ENCODE measurements at places on chromosomes 12 and 14.

DNA sequence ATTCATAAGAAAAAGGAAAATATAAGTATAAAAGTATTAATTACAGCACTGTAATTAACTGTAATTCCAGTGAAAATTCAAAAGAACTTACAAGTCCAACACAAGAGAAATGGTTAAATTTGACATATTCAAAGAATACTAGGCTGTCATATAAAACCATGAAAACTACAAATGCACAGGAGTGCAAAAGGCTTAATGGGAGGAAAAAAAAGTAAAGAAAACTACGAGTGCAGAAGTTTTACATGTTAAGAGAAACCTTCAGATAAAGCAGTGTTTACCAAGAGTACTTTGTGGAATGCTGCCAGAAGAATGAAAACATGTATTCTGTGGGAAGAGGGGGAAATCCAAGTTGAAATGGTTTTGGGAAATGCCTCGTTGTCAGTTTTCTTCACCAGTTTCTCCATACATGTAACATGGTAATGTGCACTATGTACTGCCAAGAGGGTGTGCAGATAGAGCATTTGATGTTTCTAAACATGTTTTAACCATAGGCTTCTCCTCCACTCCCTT, 9.1 kb downstream of the HEATR5A start:
- no peak for DNase-seq

GRCh38 chr12:2739832-2740641, 54.7 kb upstream of the FKBP4 start:
- DNase-seq, result peak; percentile 2

GRCh38 chr14:73833530-73834260, 17.9 kb upstream of the PTGR2 start:
- DNase-seq, result no peak

DNA sequence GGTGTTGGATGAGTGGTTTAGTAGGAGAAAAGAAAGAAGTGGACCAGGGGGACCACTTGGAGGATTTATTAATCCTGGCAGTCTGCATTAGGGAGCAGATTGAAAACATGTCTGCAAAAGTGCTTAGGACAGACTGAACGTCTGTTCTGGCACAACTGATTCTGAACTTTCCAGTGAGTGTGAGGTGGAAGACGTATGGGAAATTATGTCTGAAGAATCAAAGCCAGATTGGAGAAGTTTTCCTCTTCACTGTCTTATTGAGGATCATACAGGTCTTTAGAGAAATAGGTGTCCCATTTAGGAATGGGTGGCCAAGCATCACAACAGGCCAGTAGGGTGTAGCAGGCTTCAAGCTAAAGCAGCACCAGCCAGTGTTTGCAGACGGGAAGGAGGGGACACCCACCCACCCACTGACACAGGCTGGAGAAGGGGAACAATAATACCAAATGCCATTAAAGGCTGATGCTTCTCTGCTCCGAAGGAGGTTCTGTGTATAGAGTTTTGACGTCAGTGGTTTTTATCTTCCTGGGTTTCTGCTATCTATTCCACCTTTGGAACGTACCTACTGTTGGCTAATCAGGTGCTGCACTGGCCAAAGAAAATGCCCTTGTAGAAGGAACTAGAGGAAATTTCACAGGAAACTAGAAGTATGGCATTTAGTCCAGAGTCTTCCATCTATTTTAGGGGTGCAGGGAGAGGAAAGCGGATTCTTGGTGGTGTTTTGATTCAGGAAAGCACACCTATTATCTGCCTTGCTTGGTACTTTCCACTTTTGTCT, 1.8 kb downstream of the SRRM4 start:
- no peak for DNase-seq

GRCh38 chr14:80637756-80638619, 303.6 kb downstream of the CEP128 start:
- DNase-seq, result no peak

GRCh38 chr14:28770630-28771029, 4.0 kb downstream of the FOXG1 start:
- no peak for DNase-seq

DNA sequence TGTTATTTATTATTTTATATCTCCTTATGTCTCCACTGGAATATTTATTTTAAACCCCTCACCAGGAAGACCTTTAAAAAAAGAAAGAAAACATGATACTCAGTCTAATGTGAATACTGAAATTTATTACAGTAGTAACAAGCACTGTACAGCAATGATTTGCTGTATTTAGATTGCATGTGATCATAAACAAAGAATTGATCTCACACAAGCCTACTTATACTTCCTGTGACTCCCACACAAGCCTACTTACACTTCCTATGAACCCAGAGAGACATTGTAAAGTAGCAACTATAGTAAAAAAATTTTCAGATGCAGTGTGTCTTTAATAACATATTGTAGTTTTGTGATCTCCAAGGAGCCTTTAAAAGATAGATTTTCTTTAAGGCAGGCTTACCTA, 142.7 kb upstream of the SYT1 start:
- DNase-seq, result no peak

- DNase-seq, result no peak
Measured at GRCh38 chr12:63964301-63964700, 119.8 kb downstream of the SRGAP1 start.

DNA sequence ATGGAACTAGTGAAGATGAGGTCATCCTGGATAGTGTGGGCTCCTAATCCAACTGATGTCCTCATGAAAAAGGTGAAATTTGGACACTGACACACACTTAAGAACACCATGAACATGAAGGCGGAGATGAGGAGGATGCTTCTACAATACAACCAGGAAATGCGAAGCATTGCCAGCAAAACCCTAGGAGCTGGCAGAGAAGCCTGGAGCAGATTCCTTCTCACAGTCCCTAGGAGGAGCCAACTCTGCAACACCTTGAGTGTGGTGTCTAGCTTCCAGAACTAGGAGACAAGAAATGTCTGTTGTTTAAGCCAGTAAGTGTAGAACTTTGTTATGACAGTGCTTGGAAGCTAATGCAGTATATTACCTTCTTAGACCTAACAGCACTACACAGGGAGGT, 191.9 kb upstream of the PWP1 start:
- DNase-seq, result no peak

DNA sequence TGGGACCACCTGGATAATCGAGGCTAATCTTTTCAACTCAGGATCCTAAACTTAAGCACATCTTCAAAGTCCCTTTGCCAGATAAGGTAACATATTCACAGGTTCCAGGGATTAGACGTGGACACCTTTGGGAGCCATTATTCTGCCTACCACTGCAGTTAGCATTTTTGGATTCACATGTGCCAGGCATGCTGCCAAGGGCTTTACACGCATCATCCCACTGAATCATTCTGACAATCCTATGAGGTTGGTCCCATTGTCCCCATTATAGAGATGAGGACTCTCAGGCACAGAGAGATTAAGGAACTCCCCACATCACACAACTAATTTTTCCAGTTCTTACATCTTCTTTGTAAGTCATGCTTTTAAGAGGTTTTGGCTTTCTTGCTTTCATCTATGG, 34.5 kb downstream of the RTN1 start:
- DNase-seq, result no peak

- DNase-seq, result peak; percentile 57
Measured at GRCh38 chr12:1054117-1054870, 63.3 kb downstream of the ERC1 start.

- DNase-seq, result no peak
Measured at GRCh38 chr12:67920413-67920812, 68.8 kb upstream of the IFNG-AS1 start.

GRCh38 chr12:59036347-59036746, 116.0 kb upstream of the LRIG3 start:
- DNase-seq, result no peak

- no peak for DNase-seq
Measured at GRCh38 chr12:116604951-116605641, 45.9 kb downstream of the MAP1LC3B2 start.

GRCh38 chr12:113898466-113898865, 67.7 kb downstream of the RBM19 start:
- no peak for DNase-seq

DNA sequence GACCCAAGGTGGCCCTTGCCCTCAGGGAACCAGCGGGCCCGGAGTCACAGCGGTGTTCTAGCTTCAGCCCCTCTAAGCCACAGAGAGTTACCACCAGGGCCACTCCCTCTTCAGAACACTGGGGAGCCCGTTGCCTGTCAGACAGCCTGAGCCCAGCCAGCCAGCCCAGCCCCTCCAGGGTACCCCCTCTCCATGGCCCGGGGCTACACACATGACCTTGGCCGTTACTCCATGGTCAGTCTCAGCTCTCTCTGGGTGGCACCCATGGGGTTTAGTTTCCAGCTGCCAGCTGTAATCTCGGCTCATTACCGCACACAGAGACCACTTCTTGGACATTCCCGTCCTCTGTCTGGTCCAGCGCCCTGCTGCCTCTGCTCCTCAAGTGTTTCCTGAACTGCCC, 35.0 kb downstream of the PPP2R5C start:
- no peak for DNase-seq

DNA sequence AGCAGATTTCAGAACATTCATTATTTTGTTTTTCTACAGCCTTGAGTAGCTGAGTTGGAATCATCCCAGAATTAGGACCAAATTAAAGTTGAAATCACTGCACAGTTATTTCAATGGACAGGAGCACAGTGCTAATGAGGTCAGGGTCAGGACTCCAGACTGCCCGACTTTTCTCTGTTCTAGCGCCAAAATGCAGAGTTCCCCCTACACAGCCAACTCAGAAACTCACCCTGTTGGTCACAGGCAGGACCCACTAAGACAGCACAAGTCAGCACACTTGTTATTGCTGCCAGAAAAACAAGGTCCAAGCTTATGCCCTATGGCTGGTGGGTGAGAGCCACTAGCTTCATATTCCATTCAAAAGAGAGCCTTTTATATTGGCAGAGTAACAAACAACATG, 198.1 kb upstream of the KRR1 start:
- no peak for DNase-seq

- DNase-seq, result peak; percentile 68
Measured at GRCh38 chr12:62934799-62935674, at the start of gene PPM1H. PPM1H (minus strand) TSS chr12:62935150; CDS start chr12:62934736, 414 bp downstream.

- DNase-seq, result no peak
Measured at GRCh38 chr12:26872625-26873024, 39.6 kb upstream of the ITPR2 start.

DNA sequence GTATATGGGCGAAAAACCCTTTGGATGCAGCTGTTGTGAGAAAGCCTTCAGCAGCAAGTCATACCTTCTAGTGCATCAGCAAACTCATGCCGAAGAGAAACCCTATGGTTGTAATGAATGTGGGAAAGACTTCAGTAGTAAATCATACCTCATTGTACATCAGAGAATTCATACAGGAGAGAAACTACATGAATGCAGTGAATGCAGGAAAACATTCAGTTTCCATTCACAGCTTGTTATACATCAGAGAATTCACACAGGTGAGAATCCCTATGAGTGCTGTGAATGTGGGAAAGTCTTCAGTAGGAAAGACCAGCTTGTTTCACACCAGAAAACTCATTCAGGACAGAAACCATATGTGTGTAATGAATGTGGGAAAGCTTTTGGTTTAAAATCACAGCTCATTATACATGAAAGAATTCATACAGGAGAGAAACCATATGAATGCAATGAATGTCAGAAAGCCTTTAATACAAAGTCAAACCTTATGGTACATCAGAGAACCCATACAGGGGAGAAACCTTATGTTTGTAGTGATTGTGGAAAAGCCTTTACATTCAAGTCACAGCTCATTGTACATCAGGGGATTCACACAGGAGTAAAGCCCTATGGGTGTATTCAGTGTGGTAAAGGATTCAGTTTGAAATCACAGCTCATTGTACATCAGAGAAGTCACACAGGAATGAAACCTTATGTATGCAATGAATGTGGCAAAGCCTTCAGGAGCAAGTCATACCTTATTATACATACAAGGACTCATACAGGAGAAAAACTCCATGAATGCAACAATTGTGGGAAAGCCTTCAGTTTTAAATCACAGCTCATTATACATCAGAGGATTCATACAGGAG, 21.4 kb downstream of the ZNF268 start:
- DNase-seq, result peak; percentile 17

- no peak for DNase-seq
Measured at GRCh38 chr14:75649773-75650172, 10.9 kb downstream of the ERG28 start.

DNA sequence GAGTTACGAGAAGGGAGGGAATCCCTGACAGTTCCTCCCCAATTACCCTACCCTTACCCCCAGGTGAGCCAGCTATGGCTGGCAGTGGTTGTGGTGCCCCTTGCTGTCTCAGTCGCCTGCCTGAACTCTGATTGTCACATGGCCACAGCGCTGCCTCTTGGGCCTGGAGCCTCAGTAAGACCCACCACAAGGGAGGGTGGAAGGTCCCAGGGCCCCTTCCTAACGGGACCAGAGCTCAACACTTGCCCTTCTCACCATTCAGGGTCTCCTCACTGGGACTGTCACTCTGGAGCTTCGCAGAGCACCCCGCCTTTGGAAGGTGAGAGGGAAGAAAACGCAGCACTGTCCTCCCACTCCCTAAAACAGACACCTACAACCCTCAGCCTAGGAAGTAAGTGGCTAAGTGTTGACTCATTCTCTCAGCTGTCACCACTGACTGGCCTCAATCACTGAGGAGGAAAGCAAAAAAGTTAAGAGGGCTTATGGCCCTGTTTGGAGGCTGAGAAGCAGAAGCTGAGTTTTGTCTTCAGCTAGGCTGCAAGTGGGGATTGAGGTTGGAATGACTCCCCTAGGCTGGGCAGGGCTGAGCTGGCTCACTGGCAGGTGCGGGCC, 1.0 kb downstream of the TMEM253 start:
- DNase-seq, result no peak

DNA sequence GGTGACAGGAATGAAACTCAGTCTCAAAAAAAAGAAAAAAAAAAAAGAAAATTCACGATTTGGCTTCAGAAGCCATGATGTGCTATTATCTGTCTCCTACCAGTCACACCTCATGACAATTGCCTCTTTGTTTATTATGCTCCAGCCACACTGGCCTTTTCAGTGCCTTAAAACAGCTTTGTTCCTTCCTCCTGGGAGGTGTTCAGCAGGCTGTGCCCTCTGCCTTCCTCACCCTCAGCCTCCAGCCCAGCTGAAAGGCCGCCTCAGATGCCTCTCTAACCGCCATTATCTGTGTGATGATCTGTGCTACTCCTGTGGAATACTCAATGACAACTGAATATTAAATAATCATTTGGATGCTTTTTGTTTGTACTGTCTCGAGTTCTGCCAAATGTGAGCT, 8.6 kb upstream of the ARPC3 start:
- DNase-seq, result no peak

DNA sequence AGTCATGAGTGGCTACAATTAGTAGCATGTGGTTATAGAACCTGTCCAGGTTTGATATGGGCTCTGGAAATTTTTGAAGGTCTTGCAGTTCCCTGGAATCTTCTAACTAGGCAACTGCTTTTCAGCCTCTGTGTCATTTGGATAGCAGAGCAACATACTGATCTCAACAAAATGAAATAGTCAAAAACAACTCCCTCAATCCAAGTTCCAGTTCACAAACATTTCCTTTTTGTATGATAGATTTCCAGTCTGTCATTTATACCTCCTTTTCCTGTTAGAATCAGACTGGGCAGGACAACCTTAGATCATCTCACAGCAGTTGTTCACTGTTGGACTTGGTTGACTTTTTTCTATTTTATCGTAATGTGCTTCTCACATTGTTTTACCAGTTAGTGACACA, 442.1 kb upstream of the PDE3A start:
- DNase-seq, result no peak
